ENCODE measurements at places on chromosomes 5 and 9.

GRCh38 chr5:97601651-97602050, 418.6 kb upstream of the RIOK2 start:
- no peak for DNase-seq

DNA sequence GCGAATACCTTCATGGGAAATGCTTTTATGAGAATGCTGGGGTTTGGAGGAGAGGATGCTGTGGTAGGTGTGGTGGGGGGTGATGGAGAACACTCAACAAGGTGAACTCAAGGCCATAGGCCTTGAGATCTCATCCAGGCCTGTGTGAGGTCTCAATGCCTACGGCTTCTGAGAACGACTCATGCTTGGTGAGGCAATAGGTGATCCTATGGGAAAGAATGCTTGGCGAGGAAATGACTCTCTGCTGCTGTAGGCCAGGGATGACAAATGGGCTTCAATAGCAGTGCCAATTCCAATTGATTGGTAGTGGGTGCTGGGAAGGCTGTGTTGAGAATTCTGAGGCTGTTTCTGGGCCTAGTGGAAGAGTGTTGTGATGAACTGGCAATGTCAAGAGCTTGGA, 280.2 kb upstream of the CLINT1 start:
- no peak for DNase-seq

GRCh38 chr9:34125681-34126206, 754 bp downstream of the DCAF12 start:
- no peak for DNase-seq

- DNase-seq: no peak
Observed at GRCh38 chr9:114662081-114662989, 4.7 kb upstream of the TEX53 start.

- no peak for DNase-seq
Observed at GRCh38 chr5:58299256-58299655, 160.6 kb downstream of the PLK2 start.

GRCh38 chr5:171506951-171507350, 87.5 kb downstream of the FGF18 start:
- no peak for DNase-seq

DNA sequence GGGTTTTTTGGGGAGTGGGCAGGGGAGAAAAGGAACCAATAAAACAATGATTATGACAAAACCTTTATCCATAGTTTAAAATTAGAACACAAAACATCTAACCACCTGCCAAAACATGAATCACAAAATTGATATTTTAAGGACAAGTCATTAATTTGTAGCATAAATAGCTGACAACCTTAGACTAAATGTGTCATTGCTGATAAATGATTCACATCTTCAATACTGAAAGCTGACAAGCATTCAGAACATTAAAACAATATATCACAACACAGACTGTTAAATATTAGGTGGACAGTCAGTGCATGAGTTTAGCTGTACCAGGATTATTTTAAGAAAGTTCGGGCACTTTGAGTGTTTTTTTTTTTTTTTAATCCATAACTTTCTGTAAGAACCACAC, 71.5 kb downstream of the NR3C1 start:
- DNase-seq: no peak

DNA sequence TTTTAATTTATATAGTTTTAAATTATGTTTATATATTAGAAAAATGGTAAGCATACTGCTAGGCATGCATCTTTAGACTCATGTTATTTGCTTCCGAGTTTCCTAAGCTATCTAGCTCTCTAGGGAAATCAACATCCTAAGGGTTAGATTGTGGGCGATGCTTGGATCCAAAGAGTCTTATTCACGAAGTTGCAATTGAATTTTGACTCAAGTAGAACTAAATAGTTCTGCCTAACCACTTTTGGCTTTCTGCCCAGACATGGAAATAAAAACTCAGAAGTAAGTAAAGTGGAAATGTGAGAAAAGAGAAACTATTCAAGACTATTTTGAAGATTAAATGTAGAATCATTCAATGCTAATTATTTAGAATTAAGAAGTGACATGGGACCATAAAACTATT, 440.4 kb downstream of the CDH18 start:
- DNase-seq: no peak

- no peak for DNase-seq
Observed at GRCh38 chr5:77129391-77129990, 42.4 kb upstream of the ZBED3 start.

- DNase-seq: no peak
Observed at GRCh38 chr9:136399176-136400037, 563 bp downstream of the SNAPC4 start.

- DNase-seq: no peak
Observed at GRCh38 chr5:121870489-121870888, 18.8 kb downstream of the FTMT start.

DNA sequence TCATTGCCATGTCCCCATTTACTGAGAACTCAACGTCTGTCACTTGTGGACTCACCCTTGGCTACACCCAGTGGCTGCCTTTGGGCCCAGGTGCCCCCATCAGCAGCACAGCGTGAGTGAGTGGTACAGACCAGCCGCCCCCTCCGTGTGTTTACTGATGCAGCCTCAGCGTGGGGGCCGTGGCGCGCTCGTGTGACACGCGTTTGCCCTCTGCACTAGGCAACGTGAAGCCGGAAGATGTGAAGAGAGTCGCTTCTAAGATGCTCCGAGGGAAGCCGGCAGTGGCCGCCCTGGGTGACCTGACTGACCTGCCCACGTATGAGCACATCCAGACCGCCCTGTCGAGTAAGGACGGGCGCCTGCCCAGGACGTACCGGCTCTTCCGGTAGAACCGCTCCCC, 12.4 kb downstream of the PMPCA start:
- no peak for DNase-seq

- no peak for DNase-seq
Observed at GRCh38 chr5:73969195-73970036, 343.4 kb downstream of the ARHGEF28 start.
